ENCODE measurements at places on chromosomes 5 and 9.

GRCh38 chr9:34599546-34599945, 10.0 kb upstream of the CNTFR start:
- H3K4me1 ChIP-seq = no peaks in the 10 kb centered on the region
- no peak overlapping the region for H3K4me3 ChIP-seq
- H3K27ac ChIP-seq = no peak overlapping the region
- no peak for DNase-seq
- peaks cover 34% of the 10 kb centered on the region for H3K27me3 ChIP-seq

GRCh38 chr9:134066526-134066912, 1.3 kb downstream of the BRD3 start:
- DNase-seq = no peak
- H3K36me3 ChIP-seq = no peaks in the 10 kb centered on the region
- peak overlapping the region; percentile 75 for H3K27ac ChIP-seq

GRCh38 chr9:84471816-84472215, 131.3 kb upstream of the SLC28A3 start:
- no peak overlapping the region for H3K27ac ChIP-seq
- no peaks in the 10 kb centered on the region for H3K36me3 ChIP-seq
- DNase-seq = no peak
- no peaks in the 10 kb centered on the region for H3K4me1 ChIP-seq
- H3K27me3 ChIP-seq = no peaks in the 10 kb centered on the region

- H3K4me3 ChIP-seq = no peak overlapping the region
- no peaks in the 10 kb centered on the region for H3K36me3 ChIP-seq
- no peaks in the 10 kb centered on the region for H3K27me3 ChIP-seq
- peak; percentile 13 for DNase-seq
- H3K4me1 ChIP-seq = no peaks in the 10 kb centered on the region
- no peak overlapping the region for H3K27ac ChIP-seq
Measured at GRCh38 chr5:16051246-16051755, 128.3 kb downstream of the MARCHF11 start.

- no peak overlapping the region for H3K4me3 ChIP-seq
- peaks cover 7% of the 10 kb centered on the region for H3K27me3 ChIP-seq
- H3K36me3 ChIP-seq = no peaks in the 10 kb centered on the region
- DNase-seq = no peak
Measured at GRCh38 chr5:53815471-53815870, 255.0 kb downstream of the NDUFS4 start.

- H3K27ac ChIP-seq = no peak overlapping the region
- no peaks in the 10 kb centered on the region for H3K27me3 ChIP-seq
- no peaks in the 10 kb centered on the region for H3K36me3 ChIP-seq
- peaks cover 12% of the 10 kb centered on the region for H3K4me1 ChIP-seq
- no peak for DNase-seq
- H3K4me3 ChIP-seq = no peak overlapping the region
Measured at GRCh38 chr5:180491496-180491895, 2.7 kb upstream of the CNOT6 start.

- H3K27me3 ChIP-seq = peaks cover 22% of the 10 kb centered on the region
- H3K4me1 ChIP-seq = peaks cover 16% of the 10 kb centered on the region
- no peaks in the 10 kb centered on the region for H3K36me3 ChIP-seq
- DNase-seq = no peak
- H3K27ac ChIP-seq = no peak overlapping the region
Measured at GRCh38 chr5:140631831-140632365, 1.1 kb downstream of the CD14 start.

- no peaks in the 10 kb centered on the region for H3K27me3 ChIP-seq
- DNase-seq = no peak
- H3K4me1 ChIP-seq = no peaks in the 10 kb centered on the region
- no peaks in the 10 kb centered on the region for H3K36me3 ChIP-seq
- H3K4me3 ChIP-seq = no peak overlapping the region
- H3K27ac ChIP-seq = no peak overlapping the region
Measured at GRCh38 chr5:175707751-175708375, 50.0 kb downstream of the HRH2 start.

DNA sequence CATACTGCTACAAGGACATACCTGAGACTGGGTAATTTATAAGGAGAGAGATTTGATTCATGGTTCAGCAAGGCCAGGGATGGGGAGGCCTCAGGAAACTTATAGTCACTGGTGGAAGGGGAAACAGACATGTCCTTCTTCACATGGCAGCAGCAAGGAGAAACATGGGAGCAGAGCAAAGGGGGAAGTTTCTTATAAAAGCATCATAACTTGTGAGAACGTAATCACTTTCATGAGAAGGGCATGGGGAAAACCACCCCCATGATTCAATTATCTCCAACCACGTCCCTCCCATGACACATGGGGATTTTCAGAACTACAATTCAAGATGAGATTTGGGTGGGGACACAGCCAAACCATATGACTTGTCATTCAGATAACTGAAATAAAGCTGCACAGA, 100.9 kb downstream of the ST8SIA4 start:
- H3K27me3 ChIP-seq = no peaks in the 10 kb centered on the region
- DNase-seq = no peak
- peaks cover 3% of the 10 kb centered on the region for H3K4me1 ChIP-seq
- H3K36me3 ChIP-seq = no peaks in the 10 kb centered on the region

GRCh38 chr9:112493393-112494137, 6.9 kb downstream of the KIAA1958 start:
- H3K4me3 ChIP-seq = no peak overlapping the region
- H3K27ac ChIP-seq = no peak overlapping the region
- DNase-seq = peak; percentile 78
- no peaks in the 10 kb centered on the region for H3K27me3 ChIP-seq
- no peaks in the 10 kb centered on the region for H3K4me1 ChIP-seq

- H3K36me3 ChIP-seq = no peaks in the 10 kb centered on the region
- peaks cover 10% of the 10 kb centered on the region for H3K4me1 ChIP-seq
- H3K27ac ChIP-seq = no peak overlapping the region
Measured at GRCh38 chr9:19408316-19408692, 505 bp upstream of the ACER2 start.

DNA sequence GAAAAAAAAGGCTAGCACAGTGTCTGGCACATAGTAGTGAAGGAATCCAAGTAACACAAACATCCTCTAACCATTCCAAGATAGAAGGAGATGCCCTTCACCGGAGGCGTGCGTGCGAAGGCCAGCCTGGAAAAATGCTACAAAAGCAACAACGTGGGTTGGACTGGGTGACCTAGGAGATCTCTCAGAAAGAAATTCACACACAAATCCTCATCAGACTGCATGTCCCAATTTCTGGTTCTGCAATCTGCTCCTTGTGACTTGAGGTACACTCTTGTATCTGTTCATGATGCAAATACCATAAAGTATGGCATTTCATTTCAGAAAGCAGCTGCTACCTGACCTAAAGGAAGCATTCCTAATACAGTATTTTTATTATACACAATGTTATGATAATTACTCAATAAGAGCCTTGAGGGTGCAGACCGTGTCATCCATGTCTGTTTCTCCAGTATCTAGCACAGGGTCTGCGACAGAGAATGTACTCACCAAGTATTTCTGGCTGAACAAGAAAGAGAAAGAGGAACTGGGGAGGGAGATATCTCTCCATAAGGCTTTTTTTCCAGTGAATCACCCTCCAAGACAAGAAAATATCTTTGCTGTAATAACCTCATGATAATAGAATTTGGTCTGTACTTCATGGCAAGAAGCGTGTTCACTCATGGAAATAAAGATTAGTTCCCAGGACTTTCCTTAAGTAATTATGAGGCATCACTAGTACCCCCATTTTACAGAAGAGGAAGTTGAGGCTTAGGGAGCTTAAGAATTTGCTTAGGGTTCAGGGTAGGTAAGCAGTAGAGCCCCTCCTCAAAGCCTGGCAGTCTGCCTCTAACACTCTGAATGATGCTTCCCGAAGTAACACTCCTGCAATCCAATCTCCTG, 138.3 kb downstream of the CDK5RAP2 start:
- peak; percentile 98 for DNase-seq
- no peak overlapping the region for H3K4me3 ChIP-seq
- H3K27ac ChIP-seq = peak overlapping the region; percentile 93
- H3K4me1 ChIP-seq = peaks cover 33% of the 10 kb centered on the region
- no peaks in the 10 kb centered on the region for H3K27me3 ChIP-seq

GRCh38 chr5:76570153-76570552, 53.0 kb downstream of the F2RL2 start:
- H3K4me1 ChIP-seq = no peaks in the 10 kb centered on the region
- no peak overlapping the region for H3K4me3 ChIP-seq
- no peak for DNase-seq
- peaks cover 2% of the 10 kb centered on the region for H3K27me3 ChIP-seq
- no peak overlapping the region for H3K27ac ChIP-seq

DNA sequence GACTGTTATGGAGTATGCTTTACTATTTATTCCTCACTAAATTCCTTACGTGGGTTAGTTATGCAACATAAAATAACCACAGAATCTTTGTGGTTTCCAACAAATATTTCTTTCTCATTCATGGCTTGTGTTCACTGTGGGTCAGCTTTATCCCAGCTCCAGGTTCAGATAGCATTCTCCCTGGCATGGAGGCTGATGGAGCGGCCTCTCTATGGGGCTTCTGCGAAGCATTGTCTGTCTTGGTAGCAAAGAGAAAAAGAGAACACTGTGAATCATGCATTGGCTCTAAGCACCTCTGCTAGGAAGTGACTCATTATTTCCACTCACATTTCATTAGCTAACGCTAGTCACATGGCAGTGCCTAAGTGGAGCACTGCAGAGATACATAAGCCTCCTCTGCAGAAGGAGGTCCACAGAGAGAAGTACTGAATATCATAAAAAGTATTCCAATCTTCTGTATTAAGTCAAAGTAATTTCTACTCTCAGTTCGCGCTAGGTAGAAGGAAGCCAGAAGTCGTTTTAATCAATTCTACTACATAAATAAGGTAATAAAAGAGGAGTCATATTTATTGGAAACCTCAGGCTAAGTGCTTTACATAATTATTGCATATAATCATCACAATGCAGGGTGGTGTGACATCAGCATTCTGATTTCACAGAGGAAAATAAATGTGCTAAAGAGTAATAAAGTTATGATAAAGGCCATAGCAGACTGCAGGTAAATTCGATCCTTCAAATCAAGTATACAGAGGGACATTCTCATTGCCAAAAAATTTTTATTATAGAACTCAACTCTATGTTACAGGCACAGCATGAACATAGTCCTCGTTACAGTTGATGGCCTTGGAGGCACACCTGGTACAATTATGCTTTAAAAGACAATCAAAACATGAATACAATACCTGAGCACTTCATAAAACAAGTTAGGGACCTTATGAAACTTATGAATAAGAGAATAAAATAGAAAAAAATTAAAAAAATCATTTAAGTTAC, 531.1 kb downstream of the CETN3 start:
- H3K27ac ChIP-seq = peak overlapping the region; percentile 52
- peaks cover 7% of the 10 kb centered on the region for H3K4me1 ChIP-seq
- H3K4me3 ChIP-seq = no peak overlapping the region
- H3K36me3 ChIP-seq = no peaks in the 10 kb centered on the region
- H3K27me3 ChIP-seq = no peaks in the 10 kb centered on the region

DNA sequence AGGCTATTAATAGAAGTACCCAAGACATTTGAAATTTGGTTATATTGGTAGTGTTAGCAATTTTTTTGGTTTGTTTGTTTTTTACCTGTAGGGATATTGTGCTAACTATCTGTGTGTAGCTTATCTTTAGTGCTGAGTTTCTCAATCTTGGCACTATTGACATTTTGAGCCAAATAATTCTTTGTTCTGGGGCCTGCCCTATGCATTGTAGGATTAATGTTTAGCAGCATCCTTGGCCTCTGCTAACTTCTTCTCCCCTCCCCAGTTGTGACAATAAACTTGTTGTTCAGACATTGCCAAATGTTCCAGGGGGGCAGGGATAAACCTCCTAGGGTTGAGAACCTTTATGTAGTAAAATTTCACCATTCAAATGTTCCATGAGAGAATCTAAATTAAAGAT, 4.0 kb downstream of the FBXO4 start:
- DNase-seq = no peak
- peaks cover 9% of the 10 kb centered on the region for H3K4me1 ChIP-seq
- H3K4me3 ChIP-seq = no peak overlapping the region
- no peaks in the 10 kb centered on the region for H3K27me3 ChIP-seq
- no peak overlapping the region for H3K27ac ChIP-seq

DNA sequence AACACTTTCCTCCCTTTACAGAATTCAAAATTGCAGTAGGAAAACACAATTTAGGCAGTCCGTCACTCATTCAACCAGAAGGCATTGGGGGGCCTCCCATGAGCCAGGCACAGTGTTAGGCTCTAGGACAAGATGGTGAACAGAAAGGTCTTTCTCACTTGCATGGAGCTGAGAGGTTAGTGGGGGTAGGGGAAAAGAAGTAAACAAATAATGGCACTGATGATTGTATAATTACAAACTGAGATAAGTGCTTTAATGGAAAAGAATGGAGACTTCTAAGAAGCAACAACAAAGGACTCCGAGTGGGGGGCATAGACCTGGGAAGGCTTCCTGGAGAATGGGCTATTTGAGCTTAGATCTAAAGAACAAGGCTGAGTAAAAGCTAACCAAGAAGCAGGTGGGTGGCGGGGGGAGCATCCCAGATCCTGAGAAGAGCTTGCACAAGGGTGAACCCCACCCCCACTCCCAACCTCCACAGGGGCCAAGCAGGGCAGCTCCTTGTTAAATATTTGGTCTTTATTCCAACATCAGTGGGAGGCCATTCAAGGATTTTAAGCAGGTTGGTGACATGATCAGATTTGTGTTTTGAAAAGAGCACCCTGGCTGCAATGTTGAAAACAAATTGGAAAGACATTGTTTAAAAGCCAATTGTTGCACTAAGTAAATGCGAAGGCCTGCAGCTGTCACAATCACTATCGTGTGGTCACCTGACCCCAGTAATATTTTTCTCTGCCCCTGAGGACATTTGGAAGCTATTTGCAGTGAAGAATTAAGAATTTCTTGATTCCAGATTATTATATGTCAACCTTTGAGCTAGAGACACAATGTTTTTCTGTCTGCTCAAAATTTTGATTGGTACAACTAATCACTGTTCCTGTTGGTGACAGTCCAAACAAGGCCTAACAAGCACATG, 73.9 kb upstream of the EFNA5 start:
- no peaks in the 10 kb centered on the region for H3K27me3 ChIP-seq
- no peak overlapping the region for H3K27ac ChIP-seq
- H3K4me3 ChIP-seq = no peak overlapping the region
- no peak for DNase-seq

DNA sequence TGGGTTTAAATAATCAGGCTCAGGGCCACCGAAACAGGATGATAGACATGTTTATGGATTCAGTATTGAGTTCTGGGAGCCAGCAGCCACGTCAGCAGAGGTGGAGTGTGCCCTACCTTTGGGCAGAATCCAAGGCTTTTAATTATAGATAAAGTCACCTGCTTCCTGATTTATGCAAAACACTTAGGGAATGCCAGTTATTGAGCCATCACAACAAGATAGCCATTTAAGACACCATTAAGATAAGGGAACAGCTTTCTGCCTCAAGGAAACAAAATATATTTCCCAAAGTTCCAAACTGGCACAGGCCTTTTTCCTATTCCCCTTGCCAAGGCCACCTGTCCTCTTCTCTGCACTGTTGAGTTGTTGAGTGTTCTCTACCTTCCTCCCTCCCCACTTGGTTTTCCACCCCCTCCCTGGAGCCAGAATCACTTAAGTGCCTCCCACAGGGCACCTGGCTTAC, 2.4 kb downstream of the CCL28 start:
- no peak overlapping the region for H3K27ac ChIP-seq
- H3K4me3 ChIP-seq = no peak overlapping the region
- no peak for DNase-seq
- no peaks in the 10 kb centered on the region for H3K36me3 ChIP-seq

Data from astrocyte (in vitro differentiated cells and primary cell).